SHP77 (cell line): ENCODE measurements at places on chromosomes 13 and 19.

DNA sequence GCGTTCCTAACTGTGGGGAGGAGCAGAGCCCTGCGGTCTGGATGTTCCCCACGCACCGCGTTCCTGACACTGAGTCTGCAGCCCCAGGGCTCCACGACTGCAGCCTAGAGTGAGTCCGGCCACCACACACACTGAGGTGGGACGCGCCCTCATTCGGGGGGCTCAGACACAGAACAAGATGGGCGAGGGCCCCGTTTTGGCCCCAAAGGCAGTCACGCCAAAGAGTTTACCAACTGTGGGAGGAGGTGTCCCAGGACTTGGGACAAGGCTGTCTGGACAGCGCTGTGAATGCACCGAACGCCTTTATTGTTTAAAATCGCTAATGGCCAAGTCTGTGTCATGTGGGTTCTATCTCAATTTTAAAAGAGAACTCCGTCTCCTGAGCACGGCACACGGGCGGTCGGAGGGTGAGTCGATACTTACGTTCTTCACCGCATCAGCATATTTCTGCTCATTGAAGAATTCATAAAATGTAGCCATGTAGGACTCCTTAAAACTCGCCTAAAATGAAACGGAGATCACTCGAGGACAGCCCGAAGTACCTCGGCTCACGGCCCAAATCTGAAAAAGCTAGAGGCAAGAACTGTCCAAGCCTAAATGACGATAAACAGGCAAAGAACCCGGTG lies 35.2 kb upstream of the C13orf46 start:
- DNase-seq = no peak

GRCh38 chr19:9076901-9077300 lies 10.0 kb upstream of the OR1M1 start:
- DNase-seq = no peak

- no peak for DNase-seq
Observed at GRCh38 chr13:27250833-27251165, 559 bp upstream of the RPL21 start.

DNA sequence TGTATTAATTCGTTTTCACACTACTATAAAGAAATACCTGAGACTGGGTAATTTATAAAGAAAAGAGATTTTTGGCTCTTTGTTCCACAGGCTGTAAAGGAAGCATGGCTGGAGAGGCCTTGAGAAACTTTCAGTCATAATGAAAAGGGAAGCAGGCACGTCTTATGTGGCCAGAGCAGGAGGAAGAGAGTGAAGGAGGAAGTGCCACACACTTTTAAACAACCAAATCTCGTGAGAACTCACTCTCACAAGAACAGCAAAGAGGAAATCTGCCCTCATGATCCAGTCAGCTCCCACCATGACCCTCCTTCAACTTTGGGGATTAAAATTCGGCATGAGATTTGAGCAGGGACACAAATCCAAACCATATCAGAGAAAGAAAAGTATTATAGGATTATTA lies 1255.9 kb upstream of the MIR17HG start:
- DNase-seq = no peak

DNA sequence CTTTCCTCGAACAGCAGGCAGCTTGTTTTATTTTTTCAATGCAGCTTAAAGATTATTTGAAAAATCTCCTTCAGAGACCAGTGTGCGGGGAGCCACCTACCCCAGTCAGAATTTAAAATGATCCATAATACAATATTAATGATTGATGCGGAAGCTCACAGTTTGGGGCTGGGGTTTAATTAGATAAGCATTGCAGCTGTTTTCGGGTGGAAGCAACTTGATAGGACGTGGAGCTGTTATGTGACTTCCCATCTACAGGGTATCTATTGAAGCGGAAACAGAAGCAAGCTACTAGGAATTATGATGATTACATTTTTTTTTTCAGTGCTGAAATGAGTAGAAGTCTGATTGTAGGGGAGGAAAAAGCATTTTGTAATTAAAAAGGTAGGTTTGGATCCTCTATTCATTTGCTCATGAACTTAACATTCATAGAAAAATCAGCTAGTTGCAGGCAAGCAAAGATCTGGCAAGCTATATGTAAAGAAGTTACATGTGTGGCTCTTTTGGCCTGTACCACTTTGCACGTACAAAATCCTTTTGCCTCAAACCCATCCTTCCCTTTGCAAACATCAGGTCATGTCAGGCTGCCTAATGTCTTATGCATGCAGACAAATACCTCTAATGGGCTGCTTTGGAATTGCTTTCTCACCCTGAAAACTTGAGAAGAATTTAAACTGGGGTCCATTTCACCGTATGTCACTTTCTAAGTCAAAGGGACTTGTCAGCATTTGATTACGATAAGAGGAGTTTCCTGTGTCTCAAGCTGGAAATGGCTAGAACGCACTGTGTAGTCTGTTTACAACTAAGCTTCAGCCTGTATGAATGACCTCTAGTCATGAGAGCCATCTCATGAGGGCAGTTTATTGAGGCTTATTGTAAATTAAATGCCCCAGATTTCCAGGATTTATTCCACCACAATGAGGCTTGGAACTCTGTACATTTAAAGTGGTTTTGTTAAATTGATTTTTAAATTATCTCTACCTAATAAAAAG lies 267.1 kb upstream of the TMTC4 start:
- no peak for DNase-seq

DNA sequence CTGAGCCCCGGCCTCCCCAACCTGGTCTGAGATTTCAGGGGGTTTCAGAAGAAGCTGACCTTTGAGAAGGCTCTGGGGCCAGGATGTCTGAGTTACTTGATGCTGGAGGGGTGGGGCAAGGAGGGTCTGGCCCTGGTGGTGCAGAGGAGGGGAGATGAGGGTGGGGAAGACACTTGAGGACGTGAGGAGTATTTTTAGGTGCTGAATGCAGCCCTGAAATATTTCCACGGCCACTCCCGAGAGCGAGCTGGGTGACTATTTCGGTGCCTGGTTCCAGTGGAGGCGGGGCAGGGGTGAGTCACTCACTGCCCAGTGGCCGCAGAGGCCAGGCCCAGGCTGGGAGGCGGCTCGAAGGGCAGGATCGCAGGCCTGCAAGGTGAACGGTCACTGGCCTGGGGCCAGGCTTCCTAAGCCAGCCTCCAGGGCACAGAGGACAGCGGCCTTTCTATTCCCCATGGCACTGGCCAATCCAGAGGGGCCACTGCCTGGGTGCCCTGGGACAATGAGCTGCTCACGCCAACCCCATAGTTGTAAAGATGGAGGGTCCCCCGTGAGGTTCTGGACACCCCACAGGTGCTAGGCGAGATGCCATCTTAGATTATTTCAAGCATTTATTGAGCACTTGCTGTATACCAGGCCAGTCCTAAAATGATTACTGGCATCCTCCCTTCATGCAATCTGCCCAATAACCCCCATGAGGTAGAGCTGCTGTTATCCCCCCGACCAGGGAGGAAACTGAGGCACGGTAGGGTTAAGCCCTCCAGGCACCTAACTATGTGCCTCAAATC lies 19.7 kb upstream of the JUND start:
- DNase-seq = no peak

GRCh38 chr19:1512671-1513498 lies at the start of gene ADAMTSL5:
Gene ADAMTSL5 (minus strand): TSS chr19:1513019. CDS start chr19:1510943, 2,076 bp downstream.
- DNase-seq = no peak

DNA sequence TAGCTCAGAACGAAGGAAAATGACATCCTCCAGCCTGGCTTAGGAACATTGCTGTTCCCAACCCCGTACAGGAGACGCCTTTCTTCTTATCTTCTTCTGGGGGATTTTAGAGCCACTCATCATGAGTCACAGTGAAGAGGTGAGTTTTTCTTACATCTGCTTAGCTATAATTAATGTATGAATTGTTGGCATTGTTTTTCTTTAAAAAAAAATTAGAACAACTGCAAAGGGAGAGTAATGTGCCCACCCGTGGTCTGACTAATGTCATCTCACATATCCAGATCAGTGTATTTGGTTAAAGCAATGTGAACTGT lies 310.6 kb upstream of the TSHZ3 start:
- no peak for DNase-seq

GRCh38 chr13:98810746-98811145 lies 58.3 kb upstream of the SLC15A1 start:
- no peak for DNase-seq

DNA sequence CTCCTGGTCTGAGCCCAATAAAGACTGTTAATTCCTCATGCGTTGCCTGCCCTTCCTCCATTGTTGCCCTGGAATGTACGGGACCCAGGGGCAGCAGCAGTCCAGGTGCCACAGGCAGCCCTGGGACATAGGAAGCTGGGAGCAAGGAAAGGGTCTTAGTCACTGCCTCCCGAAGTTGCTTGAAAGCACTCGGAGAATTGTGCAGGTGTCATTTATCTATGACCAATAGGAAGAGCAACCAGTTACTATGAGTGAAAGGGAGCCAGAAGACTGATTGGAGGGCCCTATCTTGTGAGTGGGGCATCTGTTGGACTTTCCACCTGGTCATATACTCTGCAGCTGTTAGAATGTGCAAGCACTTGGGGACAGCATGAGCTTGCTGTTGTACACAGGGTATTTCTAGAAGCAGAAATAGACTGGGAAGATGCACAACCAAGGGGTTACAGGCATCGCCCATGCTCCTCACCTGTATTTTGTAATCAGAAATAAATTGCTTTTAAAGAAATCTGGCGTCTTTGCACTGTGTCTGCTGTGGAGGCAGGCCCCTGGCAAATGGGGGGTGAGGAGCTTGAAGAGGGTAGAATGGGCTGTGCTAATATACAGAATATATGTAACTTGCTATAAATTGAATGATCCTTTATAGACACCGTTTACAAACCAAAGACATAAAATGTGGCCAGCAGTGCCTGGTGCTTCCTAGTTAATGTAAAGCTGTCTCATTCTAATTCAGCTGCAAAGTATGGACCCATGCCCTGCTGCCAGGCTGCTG lies 4.2 kb upstream of the RPS11 start:
- DNase-seq = no peak

GRCh38 chr13:99821741-99822140 lies 149.8 kb downstream of the ZIC5 start:
- DNase-seq = no peak

GRCh38 chr13:99985886-99986527 lies 4.4 kb downstream of the ZIC2 start:
- DNase-seq = no peak

GRCh38 chr13:66887088-66887487 lies 343.0 kb downstream of the PCDH9 start:
- DNase-seq = peak; percentile 1

DNA sequence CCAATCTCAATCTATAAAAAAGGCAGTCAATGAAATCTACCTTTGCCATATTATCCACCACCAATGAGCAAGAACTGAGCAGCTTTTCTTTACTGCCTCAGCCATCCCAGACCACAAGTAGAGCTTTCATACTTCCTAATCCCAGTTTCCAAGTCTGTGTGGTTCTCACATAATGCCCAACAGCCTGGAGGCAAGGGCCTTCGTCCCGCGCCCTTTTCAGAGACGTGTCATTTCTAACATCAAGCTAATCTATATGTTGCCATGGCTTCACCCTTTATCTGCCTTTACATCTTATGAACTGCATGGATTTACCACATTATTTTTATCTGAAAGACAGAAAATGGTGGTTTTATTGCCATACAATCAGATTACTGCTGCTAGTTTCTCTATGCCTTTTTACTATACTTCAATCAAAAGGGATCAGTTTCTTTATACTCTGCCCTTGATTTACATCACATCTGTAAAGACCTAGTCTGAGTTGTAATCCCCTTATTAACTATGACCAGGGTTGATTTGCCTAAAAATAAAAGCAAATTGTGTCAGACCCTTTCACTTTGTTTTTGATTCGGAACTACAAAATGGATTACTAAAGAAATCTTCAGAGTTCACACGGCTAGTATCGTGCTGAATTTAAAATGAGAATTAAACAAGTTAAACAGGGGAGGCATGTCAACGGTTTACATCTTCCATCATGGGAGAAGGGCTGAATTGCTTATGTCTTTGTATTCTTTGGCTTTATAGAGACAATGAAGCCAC lies 5.9 kb downstream of the EFNB2 start:
- no peak for DNase-seq

- peak; percentile 58 for DNase-seq
Observed at GRCh38 chr13:111505175-111505777, 184.8 kb downstream of the TEX29 start.

DNA sequence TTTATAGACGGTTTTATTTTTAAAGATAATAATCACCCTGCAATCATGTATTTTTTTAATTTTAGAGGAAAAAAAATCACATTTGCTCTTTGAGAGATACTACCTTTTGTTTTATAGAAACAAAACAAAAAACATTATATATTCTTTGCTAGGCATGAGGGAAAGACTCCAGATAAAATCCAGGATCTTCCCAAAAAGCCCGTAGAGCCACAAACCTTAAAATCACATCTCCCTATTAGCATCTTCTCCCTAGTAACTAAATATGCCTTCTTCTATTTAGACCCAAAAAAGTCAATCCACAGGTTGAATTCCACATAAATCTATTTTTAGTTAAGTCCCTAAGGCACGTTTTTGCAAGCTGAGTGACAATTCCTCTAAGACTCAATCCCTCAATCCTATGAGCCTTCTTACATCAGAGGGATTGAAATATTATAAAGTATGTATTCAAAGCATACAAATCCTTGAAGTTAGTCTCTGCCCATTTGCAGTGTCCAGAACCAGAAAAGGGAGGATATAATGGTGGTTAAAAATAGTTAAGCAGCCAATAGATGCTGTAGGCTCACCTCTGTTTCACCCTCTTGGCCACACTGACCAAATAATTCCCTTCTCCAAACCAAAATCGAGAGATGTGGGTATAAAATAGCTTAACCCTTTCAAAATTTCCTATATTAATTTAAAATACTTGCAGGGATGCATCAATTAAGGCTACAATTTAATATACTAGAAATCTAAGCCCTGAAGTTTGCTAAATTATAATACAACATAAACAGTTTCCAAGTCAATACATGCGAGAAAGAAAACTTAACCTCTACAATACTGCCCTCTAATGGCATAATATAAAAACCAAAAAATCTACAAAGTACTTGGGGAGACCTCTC lies 64.0 kb downstream of the SERP2 start:
- no peak for DNase-seq

DNA sequence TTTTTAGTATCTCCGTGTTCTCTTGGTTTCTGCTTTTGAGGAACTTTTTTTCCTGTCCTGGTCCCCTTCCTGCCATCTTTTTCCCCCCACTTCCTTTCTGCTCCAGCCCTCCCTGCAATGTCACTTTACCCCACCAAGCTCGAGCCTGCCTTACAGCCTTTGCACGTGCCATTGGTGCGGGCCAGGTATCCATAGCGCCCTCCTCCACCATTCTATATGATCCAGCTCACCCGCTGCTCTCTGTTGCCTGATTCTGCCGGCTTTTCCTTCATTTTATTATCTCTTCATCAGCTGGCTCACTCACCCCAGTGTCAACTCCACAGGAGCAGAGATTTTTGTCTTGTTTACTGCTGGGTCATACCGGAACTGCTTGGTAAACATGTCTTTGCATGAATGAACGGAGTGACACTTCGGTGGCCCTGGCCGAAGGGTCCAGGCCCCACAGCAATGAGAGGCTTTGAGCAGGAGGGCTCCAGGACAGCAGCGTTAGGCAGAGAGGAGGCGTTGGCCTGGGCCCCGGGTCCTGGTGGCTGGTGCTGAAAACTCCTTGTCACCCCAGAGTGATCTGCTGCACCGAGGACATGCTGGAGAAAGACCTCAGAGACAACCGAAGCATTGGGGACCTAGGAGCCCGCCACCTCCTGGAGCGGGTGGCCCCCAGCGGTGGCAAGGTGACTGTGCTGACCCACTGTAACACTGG lies 1.2 kb downstream of the MRI1 start:
- DNase-seq = no peak

GRCh38 chr13:60120617-60121336 lies 43.0 kb downstream of the DIAPH3 start:
- no peak for DNase-seq
